ENCODE measurements at places on chromosomes 1 and 21.
A peak's percentile ranks its signal among the peaks of the same experiment; 100 is the strongest.

- DNase-seq, result no peak
These were observed 147.3 kb upstream of the VAMP3 start for GRCh38 chr1:7623842-7624241.

- DNase-seq, result no peak
These were observed 83.0 kb upstream of the GADD45A start for GRCh38 chr1:67601955-67602354.

GRCh38 chr1:53909946-53910345, 16.0 kb downstream of the DIO1 start:
- no peak for DNase-seq

DNA sequence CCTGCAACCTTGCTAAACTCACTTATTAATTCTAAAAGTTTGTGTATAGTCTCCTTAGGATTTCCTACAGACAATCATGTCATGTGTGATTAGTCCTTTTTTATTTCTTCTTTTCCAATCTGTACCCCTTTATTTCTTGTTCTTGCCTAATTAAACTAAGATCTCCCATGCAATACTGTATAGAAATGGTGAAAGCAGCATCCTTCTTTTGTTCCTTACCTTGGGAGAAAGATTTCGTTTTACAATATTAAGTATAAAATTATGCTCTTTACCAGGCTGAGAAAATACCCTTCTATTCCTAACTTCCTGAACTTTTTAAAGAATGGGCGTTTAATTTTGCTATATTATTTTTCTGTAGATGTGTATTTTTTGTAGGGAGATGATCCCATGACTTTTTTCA, 7.6 kb upstream of the COL18A1 start:
- DNase-seq, result no peak

- DNase-seq, result no peak
These were observed 23.2 kb downstream of the DDX59 start for GRCh38 chr1:200646515-200646914.

GRCh38 chr1:48062353-48062752, 65.2 kb upstream of the TRABD2B start:
- no peak for DNase-seq

DNA sequence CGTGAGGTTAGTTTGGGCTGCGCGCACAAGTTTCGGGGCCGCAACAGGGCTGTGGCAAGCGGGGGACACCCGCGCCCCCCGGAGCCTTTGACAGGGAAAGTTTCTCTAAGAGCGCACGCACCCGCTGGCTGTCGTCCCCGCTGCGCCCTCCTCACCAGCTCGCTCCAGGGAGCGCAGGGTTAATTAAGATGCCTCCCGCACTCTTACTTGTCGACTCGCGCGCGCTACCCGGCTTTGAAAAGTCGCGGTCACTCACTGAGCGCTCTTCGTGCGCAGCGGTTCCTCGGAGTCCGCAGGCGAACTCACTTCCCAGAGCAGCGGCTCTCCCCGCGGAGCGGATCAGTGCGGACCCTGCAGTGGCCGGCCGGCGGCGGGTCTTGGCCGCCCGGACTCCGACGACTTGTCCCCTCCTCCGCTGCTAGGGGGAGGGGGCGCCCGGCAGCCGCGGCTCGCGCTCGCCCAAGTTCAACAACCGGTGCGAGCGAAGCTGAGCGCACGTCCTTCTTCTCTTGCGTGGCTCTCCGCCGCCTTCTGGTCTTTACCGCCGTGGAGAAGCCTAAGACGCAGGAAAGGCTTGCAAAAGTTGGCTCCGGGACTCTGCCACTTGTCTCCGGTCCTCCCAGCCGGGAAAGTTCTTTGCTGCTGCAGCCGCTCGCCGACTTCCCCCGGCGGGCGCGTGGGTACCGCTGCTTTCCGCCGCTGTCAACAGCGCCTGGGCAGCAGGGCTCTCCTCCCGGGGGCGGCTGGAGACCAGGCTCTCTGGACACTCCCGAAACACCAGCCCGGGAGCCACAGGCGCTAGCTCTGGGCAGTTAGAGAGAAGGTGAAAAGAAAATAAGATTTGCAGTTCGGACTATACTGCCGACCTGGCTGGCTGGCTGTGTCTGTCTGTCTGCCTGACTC, 506 bp downstream of the JUN start:
- DNase-seq, result no peak

DNA sequence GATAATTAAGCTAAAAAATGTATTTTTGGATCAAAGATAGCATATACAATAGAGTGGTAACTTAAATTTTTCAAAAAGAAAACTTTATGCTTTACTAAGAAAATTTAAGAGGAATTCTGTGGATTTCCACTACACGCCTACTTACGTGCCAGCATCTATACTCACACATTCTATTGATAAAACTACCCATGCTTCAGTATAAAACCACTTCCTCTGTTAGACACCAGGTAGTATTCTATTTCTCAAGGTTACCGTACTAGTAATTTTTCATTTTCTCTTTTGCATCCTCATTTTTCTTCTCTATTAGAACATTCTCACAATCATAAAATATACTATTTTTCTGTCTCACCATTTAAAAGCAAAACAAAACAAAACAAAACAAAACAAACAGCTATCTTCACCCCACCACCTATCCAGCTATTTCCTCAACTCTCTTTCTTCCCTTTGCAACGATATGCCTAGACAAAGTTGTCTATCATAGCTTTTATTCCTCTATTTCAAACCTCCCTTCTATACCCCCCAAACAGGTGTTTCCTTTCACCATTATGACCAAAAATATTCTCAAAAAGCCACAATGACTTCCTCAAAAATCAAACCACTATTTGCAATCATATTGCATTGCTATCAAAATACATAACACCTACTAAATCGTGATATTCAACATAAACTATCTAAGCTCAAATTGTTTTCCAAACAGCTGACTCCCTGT, 1652.0 kb downstream of the MRPL39 start:
- DNase-seq, result no peak

- no peak for DNase-seq
These were observed 212.7 kb upstream of the ESRRG start for GRCh38 chr1:216935901-216936300.

DNA sequence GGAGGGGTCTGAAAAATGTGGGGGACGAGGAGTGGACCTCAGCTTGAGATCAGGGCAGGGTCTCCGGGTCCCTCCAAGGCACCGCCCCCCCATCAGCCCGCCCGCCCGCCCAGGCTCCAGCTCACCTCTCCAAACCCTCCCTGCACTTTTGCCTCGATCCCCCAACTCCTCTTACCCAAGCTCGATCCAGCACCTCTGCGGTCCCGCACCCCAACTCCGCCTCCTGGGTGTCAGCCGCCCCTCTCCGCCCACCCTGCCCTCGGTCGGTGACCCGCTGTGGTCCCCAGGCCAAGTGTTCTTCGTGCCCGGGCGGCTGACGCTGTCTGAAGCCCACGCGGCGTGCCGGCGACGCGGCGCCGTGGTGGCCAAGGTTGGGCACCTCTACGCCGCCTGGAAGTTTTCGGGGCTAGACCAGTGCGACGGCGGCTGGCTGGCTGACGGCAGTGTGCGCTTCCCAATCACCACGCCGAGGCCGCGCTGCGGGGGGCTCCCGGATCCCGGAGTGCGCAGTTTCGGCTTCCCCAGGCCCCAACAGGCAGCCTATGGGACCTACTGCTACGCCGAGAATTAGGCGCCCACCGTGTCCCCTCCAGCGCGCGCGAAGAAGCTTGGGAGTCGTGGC, 5.7 kb downstream of the HAPLN2 start:
- DNase-seq, result no peak

GRCh38 chr1:3821447-3821846, 25.1 kb upstream of the LRRC47 start:
- DNase-seq, result peak; percentile 22

- DNase-seq, result peak; percentile 79
These were observed 69.6 kb upstream of the GJB5 start for GRCh38 chr1:34685225-34685624.

- no peak for DNase-seq
These were observed 32.8 kb upstream of the ECE1 start for GRCh38 chr1:21323091-21323490.

DNA sequence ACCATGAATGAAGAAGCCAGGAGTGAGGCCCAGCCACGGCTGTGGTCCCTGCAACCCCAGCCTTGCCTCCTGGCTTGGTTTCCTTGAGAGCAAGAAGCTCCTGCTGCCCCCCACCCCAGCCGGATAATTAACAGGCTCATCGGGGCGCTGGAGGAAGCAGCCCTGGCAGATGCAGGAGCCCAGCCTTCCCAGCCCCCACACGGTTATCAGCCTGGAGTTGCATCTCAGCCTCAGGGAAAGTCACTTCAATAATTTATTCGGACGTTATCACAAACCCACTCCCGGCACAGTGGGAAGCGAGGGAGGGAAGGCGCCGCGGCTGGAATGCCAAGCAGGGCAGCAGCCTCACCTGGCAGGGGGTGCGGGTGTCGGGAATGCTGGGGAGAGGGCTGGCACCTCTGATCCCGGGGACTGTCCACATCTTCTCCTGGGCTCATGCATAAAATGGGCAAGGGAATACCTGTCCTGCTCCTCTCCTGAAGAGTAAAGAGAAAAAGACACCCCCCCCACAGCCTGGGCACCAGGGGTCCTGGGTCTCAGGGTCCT, 43.3 kb upstream of the LRP8 start:
- no peak for DNase-seq

GRCh38 chr1:44380666-44381177, 24.3 kb upstream of the RNF220 start:
- no peak for DNase-seq

GRCh38 chr1:20174937-20175666, 10.8 kb upstream of the UBXN10 start:
- no peak for DNase-seq

DNA sequence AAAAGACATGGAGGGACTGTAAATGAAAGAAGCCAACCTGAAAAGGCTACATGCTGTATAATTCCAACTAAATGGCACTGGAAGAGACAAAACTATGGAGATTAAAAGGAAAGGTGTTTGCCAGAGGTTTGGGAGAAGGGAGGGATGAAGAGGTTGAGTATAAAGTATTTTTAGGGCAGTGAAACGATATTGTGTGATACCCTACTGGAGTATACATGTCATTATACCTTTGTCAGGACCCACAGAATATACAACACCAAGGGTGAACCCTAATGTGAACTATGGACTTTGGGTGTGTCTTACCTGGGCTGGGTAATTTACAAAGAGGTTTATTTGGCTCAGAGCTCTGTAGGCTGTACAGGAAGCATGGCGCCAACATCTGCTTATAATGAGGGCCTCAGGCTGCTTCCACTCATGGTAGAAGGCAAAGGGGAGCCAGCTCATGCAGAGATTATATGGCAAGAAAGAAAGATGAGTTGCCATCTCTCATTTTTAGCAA, 73.4 kb downstream of the CD2 start:
- DNase-seq, result no peak

DNA sequence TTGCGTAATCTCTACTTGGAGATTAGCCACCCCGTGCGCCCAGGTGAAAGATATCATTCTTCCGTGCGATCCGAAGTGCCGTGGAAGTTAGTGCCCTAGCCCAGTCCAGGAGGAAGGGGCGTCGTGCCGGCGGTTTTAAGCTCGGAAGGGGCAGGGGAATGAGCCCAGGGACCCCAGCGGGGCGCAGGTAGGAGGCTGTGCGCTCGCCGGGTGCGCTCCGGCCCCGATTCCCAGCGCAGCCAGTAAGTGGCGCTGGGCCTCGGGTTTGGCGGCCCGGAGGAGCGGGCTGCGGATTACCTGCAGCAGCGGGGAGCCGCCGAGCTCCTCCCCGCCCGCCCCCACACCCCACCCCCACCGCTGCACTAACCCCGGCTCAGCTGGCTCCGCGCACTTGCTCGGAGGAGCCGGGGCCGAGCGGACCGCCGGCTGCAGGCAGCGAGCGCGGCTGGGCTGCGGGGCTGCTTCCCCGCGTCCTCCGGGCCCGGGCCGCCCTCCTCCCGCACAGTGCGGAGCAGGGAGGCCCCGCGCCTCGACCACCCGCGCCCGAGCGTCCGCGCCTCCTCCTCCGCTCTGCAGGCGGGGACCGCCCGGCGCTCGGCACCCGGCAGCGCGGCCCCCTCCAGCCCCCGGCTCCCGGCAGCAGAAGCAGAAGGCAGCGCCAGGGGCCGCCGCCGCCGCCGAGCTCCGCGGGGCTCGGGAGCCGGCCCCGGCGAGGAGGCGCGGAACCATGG, at the start of gene RYR2:
Gene RYR2, plus strand, starts transcription at position 390 of the 731 bp plus-strand sequence. Its CDS starts 338 bp downstream, at position 728.
- no peak for DNase-seq

DNA sequence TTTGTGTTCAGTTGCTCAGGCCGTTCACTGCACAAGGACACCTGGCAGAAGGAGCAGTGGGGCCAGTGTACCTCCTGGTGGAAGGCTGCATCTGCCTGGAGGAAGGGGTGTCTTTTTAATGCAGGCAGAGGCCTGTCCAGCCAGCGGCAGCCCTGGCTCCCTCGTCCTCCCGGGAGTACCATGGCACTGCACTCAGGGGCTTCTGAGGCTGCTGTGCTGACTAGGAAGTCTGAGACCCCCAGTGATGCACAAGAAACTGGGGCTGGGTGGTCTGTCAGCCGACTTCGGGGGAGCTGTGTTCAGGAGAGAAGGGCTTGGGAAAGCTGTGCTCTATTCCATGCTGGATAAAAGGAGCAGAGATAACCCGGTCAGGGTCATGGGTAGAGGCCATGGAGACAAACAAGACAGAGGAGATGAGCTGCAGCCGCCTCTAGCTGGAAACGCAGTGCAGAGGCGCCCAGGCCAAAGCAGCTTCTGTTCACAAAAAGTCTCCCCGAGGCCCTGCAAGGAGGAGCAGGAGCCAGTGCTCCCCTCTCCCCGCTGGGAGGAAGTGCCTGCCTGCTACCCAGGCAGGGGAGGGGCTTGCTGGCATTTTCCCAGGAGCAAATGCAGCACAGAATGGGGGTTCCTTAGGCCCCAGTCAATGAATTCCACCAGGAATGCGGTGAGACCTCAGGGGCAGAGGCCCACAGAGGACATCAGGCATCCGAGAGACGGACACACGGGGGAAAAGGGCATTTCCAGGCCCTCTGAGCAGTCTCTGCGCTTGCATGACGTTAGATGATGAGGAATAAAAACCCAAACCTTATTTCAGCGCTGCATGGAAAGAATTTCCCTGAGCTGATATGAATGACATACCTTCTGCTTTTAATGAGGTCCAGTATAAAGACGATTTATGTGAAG, 17.2 kb upstream of the C2CD2 start:
- no peak for DNase-seq

DNA sequence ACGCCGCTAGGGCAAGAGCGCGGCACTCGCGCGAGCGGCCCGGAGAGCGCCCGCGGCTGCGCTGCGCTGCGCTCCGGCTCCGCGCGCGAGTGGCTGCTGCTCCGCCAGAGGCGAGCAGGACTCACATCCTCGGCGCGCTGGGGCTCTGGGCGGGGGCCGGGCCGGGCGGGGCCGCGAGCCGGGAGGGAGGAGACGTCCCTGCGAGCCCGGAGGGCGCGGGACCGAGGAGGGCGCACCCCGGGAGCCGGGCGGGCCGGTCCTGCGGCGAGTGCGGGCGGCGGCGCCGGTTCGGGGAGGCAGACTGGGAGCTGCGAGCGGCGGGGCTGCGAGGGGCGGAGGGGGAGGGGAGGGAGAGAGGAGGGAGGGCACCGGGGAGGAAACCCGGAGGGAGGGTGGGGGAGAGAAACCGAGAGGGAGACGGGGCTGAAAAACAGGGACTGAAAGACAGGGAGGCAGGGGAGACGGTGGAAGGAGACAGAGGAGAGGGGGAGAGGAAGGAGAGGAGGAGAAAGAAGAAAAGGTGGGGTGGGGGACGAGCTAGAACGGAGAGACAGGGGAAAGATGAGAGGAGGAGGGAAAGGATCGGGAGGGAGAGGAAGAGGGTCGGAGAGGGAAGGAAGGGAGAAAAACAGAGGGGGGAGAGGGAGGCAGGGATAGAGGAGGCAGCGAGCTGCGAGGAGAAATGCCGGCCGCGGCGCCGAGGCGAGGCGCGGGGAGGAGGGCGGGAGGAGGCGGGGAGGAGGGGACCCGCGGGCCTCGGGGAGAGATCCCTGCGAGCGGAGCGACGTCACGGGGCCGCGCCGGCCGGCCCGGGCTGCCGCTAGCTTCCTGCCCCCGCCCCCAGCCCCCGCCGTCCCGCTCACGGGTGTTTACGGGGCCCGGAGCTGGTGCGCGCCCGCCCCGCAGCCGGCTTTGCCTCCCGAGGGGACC, at the start of gene CAMK2N1:
Gene CAMK2N1, minus strand, starts transcription at position 684 of the 930 bp plus-strand sequence. CDS start 831 bp downstream, outside the sequence.
- DNase-seq, result no peak

Data from NCI-H187 treated with DMSO at 0.1 percent for 48 hours (cell line).